Cortex of kidney (tissue), 1 donor: ENCODE measurements at places on chromosomes 1 and 21.

DNA sequence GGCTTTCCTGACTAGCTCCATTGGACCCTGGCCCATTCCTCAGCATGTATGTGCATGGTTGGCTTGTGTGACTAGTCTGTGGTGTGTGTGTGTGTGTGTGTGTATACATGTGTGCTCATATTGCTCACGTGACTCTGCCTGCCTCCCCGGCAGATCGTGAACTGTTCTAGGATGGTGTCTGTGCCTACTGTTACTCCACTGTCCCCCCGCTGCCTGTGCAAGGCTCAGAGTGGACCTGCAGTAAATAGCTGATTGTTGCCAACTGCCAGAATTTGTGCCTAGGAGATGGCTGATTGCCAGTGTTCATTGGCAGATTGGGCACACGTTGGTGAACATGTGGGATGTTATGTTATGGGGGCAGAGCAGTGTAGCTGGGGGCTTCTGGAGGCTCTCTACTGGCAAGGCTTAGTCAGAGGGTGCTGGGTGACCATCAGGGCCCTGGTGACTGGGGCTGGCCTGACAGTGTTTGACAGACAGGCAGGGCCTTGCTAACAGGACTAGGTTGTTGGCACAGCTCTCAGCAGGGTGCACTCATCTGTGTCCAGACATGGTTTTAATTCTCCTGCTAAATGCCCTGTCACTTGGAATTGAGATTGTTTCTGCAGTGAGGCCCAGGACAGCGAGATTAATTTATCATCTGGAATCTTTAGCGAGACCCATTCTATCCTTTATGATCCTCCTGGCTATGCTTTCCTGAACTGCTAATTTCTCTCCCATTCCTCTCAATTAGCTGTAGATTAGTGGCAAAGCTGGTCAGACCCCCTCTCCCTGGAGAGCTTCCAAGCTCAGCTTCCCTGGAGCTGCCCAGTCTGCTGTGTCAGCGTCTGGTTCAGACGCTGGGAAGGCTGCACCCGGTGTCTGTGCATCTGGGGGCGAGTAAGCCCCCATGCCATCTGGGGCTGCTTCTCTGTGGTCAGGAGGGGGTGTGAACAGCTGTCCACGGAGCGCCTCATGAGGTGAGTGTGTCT, 20.8 kb downstream of the SLC6A17 start:
- no peak for DNase-seq

- no peak for DNase-seq
Observed at GRCh38 chr1:202159534-202160371, 649 bp downstream of the PTPN7 start.

DNA sequence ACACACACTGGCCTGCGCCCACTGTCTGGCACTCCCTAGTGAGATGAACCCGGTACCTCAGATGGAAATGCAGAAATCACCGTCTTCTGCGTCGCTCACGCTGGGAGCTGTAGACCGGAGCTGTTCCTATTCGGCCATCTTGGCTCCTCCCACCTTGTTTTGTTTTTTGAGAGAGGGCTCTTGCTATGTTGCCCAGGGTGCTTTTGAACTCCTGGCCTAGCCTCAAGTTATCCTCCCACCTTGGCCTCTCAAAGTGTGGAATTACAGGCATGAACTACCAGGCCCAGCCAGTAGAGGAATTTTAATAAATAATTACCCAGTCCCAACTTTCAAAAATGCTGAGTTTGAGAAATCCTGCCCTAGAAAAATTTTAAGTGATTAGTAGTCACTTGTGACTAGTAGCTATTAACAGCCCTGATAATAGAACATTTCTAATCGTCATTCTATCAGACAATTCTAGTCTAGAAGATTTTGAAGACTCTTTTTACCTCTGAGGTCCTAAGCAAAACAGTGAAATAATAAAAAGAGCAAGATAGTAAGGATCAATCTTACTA, 30.9 kb upstream of the SLC35D1 start:
- no peak for DNase-seq

DNA sequence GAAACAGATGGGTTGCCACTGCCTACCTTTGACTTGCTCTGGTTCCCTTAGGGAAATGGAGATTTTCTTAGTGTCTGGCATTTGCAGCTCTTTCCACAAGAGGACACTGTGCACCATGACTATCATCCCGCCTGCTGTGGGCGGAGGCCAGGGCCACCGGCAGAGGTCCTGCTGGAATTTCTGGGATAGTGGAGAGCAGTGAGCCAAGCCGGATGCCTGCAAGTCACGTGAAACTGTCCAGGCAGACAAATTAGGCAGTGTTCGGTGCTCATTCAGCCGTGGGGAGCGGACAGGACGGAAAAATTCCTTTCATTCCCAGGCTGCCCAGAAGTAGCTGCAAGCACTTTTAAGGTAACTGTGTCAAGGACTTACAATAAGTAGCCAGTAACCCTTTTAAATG, 43.4 kb downstream of the IGSF5 start:
- DNase-seq: no peak

DNA sequence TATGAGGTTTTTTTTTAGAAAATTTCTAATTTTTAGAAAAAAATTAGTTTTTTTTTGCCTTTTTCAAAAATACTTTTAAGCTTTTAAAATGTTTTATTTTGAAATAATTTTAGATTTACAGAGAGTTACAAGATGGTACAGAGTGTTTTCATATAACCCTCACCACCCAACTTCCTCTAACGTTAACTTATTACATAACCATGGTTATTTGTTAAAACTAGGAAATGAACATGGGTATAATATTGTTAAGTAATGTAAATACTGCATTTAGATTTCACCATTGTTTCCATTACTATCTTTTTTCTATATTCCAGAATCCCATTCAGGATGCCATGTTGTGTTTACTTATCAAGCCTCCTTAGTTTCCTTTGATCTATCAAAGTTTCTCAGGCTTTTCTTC, 45.2 kb upstream of the ST6GALNAC3 start:
- no peak for DNase-seq
